ENCODE measurements at places on chromosomes 16 and 17.

DNA sequence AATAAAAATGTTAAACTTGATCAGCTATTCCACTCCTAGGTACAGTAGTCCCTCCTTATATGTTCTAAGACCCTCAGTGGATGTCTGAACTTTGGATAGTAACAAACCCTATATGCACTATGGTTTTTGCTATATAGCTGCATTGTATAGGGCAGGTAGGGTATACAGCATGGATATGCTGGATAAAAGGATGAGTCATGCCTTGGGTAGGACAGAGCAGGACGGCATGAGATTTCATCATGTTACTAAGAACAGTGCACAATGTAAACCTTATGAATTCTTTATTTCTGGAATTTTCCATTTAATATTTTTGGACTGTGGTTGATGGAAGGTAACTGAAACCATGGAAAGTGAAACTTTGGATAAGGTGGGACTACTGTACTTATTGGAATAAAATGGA lies 235.1 kb downstream of the CEP112 start:
- DNase-seq, result no peak

- no peak for DNase-seq
Observed at GRCh38 chr16:71351558-71351901, 7.0 kb upstream of the CALB2 start.

DNA sequence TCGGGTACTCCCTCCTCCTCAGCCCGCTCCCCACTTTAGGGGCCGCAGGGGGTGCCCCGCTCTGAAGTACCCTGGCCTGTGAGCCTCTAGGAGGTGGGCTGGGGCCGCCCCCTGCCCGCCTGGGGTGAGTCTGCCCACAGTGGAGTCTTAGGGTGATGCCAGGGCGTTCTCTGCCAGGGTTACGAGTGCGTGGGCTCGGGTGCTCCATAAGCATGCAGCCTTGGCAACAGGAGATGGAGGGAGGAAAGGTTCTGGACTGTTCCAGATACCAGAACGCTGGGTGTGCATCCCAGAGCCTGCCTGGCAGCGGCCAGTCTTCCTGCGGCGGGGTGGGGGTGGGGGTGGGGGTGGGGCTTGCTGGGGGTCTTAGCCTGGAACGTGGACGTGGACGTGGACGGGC lies 15.9 kb downstream of the CACNA1H start:
- no peak for DNase-seq

GRCh38 chr16:74462361-74462760 lies 41.1 kb upstream of the CLEC18B start:
- peak; percentile 14 for DNase-seq

DNA sequence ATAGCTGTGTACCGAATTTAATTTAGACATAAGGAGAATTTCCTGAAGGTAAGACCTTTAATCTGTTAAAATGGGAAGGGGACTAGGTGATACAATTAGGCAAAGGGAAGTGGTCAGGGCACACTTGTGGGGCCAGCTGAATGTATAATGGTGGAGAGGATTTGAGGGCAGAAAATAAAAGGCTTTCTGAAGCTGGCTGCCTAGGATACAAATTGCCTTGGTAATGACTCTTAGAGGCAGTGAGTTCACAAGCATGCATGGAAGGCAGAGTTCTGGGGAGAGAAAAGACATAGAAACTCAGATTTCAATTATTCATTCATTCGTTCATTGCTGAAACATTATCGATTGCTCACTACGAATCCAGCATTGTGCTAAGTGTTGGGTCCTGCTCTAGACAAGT lies 12.4 kb upstream of the NFAT5 start:
- DNase-seq, result no peak

DNA sequence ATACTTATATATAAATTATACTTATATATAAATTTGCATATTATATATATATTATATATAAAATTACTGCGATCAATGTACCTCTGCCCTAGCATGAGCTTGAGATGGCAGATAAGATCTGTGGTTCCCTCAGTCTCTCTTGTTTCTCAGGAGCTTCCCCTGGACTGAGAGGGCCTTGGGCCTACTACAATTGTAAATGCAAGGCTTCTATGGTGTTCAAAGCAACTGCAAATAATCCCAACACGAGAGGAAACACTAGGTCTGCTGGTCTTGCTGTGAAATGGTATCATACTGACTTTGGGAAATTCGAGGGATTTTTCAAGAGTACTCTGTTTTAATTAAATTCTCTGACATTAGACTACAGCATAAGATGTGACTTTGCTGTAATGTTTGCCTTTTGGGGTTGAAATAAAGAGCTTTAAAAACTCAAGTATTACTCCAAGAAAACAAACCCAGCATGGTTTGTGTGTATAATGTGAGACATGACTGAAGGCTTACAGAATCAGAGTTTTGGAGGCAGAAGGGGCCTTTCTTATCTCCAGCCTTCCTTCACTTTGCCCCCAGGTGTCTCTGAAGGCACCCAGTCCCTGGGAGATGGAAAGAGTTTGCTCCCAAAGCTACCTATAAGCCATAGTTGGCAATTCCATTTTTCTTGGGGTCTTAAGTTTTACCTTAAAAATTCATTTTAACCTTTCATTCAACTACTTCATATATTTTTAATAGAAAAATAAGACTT lies 24.2 kb downstream of the ACSM1 start:
- no peak for DNase-seq

DNA sequence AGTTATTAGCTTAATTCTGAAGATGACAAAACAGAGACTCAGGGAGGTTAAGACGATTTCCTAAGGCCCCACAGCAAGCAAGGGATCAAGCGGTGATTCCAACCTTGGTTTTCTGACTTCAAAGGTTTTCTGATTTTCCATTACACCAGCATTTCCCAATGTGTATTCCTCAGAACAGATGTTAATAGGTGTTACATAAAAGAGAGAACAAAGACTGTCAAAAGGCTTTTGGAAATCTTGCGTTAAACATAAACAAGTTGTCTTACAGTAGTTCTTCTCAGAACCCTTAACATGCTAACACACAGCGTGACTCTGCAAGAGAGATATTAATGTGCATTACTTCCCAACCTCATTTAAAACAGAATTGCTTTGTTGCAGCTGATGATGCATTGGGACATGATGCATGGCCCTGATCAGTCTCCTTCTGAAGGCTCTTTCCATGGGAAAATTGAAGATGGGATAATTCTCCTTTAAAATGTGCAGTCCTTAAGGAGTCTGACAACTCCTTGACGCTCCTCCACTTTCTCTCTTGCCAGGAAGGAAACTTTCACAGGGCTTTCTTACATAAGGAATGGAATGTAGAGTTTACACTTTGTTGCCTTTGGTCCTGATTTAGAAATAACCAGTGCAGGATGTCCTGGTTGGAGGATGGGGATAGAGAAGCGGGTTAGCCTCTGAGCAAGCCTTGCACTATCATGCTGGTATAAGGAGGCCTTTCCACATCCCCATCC lies 21.5 kb upstream of the MMD start:
- no peak for DNase-seq

- DNase-seq, result no peak
Observed at GRCh38 chr17:57972151-57972550, 15.9 kb downstream of the VEZF1 start.

GRCh38 chr17:30379903-30380381 lies 1.2 kb downstream of the CPD start:
- no peak for DNase-seq

DNA sequence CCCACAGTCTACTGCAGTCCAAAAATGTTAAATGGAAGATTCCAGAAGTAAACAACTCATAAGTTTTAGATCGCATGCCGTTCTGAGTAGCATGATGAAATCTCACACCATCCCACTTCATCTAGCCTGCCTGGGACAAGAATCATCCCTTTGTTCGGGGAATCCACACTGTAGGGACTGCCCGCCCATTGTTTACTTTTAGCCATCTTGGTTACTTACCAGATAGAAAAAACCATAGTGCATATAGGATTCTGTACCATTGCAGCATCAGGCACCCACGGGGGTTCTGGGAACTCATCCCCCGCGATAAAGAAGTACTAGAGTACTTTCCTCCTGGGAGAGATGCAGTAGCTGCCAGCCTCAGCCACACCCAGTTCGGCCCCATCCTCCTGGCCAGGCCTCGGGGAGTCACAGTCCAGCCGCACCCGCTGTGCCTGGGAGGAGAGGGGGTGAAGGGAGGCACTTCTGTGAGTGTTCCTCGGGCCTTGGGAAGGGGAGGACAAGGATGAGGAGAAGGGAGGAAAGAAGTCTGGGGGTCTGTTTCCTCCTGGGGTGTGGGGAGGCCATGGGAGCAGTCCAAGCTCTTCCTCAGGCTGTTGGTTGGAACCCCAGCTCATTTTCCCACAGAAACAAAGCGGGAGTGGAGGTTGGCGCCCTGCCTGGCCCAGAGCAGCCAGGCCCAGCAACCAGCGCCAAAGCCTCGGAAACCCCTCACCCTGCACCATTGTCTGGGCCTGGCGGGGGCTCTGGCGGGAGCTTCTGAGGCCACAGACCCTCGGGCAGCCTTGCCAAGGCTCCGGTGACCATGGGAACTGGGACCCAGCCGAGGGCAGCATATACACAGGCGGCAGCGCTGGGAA lies 8.9 kb downstream of the TRIM47 start:
- no peak for DNase-seq

GRCh38 chr16:69888005-69888590 lies 63.0 kb upstream of the CLEC18A start:
- peak; percentile 88 for DNase-seq

DNA sequence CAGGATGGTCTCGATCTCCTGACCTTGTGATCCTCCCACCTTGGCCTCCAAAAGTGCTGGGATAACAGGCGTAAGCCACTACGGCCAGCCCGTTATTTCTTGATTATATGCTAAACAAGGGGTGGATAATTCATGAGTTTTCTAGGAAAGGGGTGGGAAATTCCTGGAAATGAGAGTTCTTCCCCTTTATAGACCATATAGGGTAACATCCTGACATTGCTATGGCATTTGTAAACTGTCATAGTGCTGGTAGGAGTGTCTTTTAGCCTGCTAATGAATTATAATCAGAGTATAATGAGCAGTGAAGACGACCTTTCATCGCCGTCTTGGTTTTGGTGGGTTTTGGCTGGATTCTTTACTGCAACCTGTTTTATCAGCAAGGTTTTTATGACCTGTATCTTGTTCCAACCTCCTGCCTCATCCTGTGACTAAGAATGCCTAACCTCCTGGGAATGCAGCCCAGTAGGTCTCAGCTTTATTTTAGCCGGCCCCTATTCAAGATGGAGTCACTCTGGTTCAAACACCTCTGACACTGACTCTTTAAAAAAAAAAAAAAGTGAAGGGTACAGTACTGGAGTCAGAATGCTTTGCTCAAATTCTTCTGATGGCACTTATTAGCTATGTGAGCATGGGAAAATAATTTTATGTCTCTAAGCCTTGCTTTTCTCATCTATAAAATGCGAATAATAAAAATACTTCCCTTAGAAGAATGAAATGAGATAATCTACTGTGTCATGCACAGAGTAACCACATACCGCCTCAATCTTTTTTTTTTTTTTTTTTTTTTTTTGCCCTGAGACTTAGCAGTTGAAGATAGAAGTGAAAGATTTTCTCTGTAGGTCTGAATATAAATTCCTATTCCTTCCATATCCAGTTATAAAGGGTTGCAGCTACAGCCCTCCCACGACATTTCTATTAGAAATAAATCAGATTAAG lies 5.1 kb upstream of the CALCOCO2 start:
- DNase-seq, result no peak

DNA sequence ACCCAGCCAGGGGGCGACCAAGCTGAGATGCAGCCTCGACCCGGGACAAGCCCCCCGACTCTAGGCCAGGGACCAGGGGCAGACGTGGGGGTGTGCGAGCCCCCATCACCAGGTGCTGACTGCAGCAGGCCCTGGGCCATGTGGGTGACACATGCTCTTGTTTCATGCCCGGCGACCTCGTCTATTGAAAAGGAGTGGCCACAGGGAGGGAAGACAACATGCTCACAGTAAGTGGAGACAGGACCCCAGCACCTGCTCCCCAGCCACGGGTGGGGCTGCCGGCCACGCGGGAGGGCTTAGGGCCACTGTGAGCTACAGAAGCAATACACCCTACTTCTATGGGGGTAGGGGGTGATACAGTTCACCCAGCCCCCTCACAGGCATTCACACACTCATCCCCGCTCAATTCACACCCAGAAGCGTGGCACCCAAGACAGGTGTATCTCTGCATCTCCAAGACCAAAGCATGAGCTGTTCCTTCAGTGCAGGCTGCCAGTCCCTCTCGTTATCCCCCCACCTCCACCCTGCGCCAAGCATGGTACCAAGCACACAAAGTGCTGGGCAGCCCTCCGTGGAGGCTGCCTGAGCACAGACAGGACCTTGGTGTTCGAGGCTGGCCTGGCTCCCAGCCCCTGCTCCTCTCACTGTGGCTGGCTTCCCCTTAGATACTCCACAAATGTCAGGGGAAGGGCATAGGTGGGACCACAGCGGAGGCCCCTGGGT lies 13.6 kb downstream of the VASN start:
- no peak for DNase-seq

- no peak for DNase-seq
Observed at GRCh38 chr16:71402007-71402406, 39.8 kb downstream of the TLE7 start.

DNA sequence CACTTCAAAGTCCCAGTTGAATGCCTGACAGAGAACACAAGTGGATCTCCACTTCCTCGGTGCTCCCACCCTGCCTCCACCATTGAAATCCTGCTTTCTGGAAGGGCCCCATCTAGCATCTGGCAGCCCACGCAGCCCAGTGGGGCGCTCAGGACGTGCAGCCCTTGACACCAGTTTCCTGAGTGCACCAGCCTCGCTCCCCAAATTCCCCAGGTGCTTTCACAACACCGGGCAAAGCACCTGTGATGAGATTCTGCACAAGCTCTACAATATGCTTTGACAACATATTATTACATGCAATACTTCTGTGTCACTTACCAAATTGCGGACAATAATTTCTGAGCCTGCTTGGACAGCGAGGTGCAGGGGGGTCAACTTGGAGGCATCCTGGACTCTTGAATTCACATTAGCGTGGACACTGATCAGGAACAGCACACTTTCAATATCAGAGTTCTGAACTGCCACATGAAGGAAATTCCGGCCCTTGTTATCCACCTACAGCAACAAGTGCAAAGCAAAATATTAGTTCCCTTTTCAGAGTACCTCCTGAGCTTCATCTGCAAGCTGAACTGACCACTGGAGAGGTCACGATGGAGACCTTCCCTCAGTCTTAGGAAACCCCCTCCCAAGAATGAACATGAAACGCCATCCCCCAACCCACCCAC lies 33.9 kb downstream of the CYB5D2 start:
- no peak for DNase-seq

Measured in kidney glomerular epithelial cell (primary cell).